Bone marrow (tissue), 2 donors: ENCODE measurements at places on chromosomes 7 and 10.

- no peak for DNase-seq
Measured at GRCh38 chr10:87593702-87594101, 66.0 kb upstream of the PAPSS2 start.

- no peak for DNase-seq
Measured at GRCh38 chr10:121413951-121414350, 184.3 kb downstream of the FGFR2 start.

DNA sequence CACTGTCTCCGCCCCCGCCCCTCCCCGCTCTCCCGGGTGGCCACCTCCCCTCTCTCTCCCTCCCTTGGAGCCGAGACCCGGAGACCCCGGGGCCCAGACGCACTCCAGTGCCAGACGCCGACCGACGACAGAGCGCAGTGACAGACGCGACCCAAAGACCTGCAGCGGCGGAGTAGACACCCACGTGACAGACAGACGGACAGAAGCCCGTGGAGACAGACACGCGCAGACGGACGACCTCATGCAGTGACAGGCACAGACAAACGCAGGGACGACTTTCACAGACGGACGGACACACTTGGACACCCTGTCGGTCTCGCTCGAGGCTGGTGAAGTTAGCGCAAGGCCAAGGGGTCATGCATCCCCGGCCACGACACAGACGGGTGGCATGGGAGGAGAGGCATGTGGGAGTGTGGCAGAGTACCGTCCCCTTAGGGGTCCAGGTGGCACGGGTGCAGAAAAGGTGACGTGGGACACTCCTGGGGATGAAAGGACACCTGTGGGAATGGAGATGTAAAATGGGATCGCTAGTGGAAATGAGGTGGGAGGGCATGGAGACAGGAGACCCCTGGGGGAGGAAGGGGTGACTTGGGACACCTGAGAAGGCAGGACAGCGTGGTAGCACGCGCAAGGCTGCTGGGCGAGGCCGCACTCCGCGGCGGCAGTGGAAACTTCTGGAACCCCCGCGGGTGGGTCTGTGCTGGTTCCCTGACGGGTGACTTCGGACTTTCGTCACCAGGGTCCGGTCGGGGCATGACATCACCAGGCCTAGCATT, 456 bp upstream of the ACHE start:
- DNase-seq: peak; percentile 21

- DNase-seq: no peak
Measured at GRCh38 chr7:75655536-75655935, 83.2 kb downstream of the HIP1 start.

DNA sequence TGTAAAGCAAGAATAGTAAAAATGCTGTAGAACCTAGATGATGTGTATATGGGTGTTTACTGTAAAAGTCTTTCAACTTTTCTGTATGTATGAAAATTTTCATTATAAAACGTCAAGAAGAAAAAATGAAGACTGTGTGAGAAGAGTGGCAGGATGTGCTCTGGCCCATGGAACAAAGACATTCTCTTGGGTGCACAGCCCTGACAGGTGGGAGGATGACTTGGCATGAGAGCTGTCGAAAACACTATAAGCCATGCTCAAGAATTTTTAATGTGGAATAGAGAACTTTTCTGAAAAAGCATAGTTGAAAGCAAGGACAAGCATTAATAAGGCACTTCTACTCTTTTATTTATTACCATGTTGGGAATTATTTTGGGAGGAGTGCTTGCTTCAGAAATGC, 184.1 kb upstream of the PRR15 start:
- DNase-seq: no peak

- DNase-seq: no peak
Measured at GRCh38 chr7:134463751-134464150, 4.9 kb upstream of the AKR1B1 start.

DNA sequence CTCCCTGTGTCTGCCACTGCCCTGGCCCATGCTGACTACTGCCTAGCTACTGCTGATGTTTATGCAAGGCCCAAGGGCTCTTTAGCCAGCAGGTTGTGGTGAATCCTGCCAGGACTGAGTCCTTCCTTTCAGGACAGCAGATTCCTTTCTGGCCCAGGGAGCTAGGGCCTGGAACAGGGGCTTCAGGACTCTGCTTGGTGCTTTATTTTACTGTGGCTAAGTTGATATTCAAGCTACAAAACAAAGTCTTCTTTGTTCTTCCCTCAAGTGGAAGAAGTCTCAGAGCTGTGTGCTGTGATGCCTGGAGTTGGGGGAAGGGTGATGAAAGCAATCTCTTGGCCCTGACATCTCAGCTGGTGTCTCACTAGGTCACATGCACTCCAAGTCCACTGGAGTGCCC, 66.2 kb upstream of the NME8 start:
- no peak for DNase-seq

- DNase-seq: no peak
Measured at GRCh38 chr7:48617993-48618392, 306.4 kb upstream of the CDC14C start.

- DNase-seq: no peak
Measured at GRCh38 chr7:90919816-90920215, 323.7 kb downstream of the CDK14 start.

DNA sequence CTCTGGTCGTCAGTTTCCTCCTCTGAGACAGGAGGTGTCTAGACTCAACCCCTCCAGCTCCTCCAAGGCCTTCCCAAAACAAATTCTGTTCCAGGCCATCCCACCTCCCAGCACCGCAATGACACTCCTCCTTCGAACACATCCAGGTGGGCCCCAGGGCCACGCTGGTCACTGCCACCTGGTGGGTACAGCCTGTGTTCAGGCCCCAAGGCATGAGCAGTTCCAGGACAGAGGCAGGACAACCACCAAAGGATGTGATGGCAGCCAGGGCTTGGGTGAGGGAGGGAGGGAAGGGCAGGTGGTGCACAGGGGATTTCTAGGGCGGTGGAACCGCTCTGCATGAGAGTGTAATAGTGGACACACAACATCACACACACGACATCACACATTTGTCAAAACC, 76.5 kb downstream of the PRKAG2 start:
- DNase-seq: no peak

DNA sequence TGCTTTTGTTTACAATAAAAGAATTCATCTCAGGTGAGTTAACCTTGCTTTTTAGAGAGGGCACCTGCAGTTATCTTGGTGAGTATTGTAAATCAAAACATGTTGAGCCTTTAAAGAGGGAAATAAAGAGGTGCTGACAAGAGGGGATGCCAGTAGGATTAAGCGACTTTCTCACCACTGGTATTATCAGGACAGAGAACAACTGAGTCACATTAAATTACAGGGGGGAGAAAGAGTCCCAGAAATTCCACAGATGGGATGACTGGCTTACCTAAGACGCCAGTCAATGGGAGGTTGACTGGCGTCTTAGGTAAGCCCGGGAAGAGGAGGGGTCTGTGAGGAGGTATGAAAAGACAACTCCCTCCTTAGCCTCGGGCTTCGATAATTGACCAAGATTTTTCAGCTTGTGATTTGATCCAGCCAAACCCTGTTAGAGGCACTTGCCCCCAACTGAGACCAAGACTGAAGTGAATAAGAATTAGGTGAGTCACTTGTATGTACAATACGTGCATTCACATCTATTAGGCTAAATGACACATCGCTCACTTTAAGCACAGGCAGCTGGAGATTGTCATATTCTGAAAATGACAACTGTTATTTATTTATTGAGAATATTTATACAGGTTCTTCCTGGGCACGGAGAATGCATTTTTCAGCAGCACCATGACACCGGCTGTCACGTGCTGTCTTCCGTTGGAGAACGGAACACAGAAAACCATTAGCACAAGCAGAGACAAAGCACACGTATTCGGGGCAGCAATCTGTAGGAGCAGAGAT, 117.6 kb downstream of the SEM1 start:
- no peak for DNase-seq

DNA sequence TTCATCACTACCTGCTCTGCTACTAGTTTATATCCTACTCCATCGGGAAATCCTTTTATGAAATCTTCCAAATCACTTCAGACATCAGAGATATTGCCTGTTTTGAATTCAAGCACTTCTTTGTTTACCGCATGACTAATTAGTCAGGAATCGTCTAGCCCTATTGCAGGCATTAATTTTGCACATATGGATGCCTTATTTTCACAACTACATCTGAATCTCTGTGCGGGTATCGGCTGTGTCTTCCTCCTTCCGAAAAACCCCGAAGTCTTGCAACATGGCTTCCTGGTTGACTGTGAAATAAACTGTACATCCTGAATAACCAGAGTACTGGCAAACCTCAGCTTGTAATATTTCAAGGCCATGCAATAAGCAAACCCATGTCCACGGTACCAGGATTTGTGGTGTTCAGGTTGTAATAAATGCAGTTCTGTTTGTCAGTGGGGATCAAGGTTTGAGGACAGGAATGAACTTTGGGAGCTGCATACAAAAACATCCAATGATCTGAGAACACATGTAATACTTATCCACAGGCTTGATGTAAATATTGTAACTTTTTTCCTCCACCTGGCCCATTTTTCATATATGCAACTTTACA, 642.1 kb downstream of the PARD3 start:
- DNase-seq: no peak

GRCh38 chr7:291373-292092, 1.6 kb downstream of the FOXL3 start:
- DNase-seq: no peak

GRCh38 chr7:125059861-125060456, 130.3 kb upstream of the POT1 start:
- DNase-seq: no peak

DNA sequence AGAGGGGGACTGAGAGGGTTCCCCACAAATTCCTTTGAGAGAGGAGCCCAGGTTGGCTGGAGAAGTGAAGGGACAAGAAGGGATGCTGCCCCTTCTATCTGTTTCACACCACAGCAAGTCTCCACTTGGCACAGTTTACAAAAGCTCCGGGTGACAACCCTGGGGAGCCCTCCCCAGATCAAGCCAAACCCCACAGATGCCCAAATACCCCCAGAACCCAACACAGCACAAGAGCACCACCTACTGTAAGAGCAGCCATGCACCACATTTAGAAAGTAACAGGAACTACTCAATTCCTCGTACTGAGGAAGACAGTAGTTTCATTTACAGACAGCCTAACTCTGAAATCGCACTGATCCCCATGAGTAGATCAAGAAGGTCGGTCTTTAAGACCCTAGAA, 67.8 kb upstream of the ATP6V0A4 start:
- DNase-seq: no peak

- DNase-seq: no peak
Measured at GRCh38 chr7:106138776-106139175, 26.7 kb upstream of the SYPL1 start.

DNA sequence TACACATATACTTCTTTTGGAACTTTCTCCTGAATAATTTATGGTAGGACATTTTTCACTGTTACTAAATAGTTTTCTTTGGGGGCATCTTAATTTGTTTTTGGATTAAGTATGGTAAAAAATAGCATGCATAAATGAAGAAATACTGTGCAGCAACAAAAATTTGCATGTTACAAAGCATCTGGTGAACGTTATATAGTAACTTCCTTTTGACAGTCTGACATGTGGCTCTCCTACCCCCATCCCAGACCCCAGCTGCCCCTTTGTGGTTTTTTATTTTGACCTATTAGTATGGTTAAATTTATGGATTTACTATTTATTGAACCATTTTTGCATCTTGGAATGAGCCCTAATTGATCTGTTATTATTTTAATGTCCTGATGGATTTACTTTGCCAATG, 9.9 kb downstream of the TASOR2 start:
- no peak for DNase-seq

DNA sequence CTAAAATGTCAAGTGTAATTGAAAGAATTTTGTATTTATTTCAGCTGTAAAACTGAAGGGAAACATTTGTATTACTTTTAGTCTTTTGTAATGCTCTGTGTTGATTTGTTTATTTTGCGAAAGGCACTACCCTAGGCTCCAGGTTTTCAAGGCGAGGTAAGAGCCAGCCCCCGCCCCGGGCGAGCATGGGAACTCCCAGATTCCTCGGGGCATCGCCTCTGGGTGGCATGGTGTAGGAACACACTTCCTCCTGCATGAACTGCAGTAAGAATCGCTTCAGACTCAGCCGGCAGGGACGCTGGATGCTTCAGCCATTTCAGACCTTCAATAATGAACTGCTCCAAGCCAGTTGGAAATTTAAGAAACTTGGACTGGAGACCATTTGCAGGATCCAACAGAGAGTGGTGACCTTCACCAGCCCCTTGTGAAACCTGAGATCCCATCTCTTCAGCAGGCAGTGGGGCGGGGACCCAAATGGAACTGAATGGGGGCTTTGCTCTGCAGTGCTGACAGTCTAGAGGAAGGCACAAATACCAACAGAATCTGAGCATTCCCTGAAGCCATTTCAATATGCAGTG, 544.3 kb upstream of the MGMT start:
- DNase-seq: no peak

- no peak for DNase-seq
Measured at GRCh38 chr10:79053081-79053434, 15.7 kb upstream of the ZMIZ1 start.

DNA sequence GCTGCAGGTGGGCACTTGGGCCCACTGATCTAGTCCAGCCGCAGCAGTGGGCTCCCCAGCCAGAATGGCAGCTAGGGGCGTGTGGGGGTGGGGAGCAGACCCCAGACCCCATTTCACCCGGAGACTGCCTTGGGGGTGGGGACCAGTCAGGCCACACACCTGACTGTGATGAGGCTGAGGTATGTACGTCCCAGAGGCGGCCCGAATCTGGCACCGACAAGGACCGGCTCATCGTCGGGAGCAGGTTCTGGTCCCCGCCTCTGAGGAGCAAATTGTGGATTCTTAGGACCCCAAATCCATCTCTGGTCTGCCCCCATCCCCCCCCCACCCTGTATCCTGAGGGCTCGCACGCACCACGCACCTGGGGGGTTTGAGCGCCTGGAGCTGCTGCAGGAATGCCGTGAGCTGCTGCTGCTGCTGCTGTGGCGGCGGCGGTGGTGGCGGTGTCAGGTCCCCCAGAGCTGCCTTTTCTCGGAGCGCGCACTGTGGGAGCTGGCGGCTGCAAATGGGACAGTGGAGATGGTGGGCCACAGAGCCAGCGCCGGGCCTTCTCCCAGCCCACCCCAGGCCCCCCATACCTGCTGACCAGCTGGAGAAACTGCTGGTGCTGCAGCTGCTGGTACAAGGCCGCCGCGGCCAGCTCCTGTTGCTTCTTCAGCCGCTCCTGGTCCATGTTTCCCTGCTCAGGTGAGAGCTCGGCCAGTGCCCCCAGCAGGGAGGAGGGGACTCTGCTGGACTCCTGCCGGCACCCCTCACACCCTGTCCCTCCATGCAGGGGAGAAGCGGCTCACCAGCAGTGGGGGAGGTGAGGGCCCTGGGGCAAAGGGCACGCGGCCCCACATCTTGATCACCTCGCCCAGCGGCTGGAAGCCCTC, 10.2 kb downstream of the GIGYF1 start:
- DNase-seq: no peak

GRCh38 chr7:139700505-139701235, 77.1 kb downstream of the HIPK2 start:
- no peak for DNase-seq

GRCh38 chr10:77801474-77802161, 124.9 kb downstream of the DLG5 start:
- DNase-seq: no peak

GRCh38 chr7:104859754-104860426, 154.1 kb upstream of the KMT2E start:
- DNase-seq: no peak

DNA sequence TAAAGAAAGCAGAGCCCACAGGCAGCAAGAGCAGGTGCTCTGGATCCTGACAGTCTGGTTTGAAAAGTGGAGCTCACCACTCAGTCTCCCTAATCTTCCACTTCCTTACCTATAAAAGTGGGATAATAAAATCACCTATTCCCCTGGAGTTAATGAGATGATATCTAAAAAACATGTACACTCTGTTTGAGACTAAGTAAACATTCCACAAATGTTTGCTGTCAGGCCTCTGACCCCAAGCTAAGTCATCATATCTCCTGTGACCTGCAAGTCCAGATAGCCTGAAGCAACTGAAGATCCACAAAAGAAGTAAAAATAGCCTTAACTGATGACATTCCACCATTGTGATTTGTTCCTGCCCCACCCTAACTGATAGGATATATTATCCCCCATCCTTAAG, 1324.5 kb downstream of the XPNPEP1 start:
- DNase-seq: no peak
